ENCODE measurements at places on chromosomes 6 and 20.

DNA sequence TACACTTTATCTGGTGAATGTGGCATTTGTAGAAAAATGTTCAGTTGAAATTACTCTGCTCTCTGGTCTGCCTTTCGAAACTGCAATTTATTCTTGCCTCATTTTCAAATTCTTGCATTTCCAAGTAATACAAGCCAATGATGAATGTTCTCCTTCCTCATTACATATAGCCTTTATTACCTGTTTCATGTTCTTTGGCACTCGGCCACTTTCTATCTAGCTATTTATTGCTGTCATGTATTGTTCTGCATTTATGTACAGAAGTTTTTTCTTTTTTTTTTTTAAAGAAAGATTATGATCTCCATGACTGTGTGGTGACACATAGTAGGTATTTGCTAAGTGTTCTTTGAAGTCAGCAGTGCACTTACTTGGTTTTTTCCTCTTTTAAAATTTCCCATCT lies 261.4 kb downstream of the ZFAND3 start:
- DNase-seq: no peak

- no peak for DNase-seq
Measured at GRCh38 chr20:19767070-19767469, 9.0 kb downstream of the RIN2 start.

- no peak for DNase-seq
Measured at GRCh38 chr20:16293590-16293989, 279.7 kb downstream of the KIF16B start.

- no peak for DNase-seq
Measured at GRCh38 chr6:15472621-15473020, 190.2 kb downstream of the DTNBP1 start.

DNA sequence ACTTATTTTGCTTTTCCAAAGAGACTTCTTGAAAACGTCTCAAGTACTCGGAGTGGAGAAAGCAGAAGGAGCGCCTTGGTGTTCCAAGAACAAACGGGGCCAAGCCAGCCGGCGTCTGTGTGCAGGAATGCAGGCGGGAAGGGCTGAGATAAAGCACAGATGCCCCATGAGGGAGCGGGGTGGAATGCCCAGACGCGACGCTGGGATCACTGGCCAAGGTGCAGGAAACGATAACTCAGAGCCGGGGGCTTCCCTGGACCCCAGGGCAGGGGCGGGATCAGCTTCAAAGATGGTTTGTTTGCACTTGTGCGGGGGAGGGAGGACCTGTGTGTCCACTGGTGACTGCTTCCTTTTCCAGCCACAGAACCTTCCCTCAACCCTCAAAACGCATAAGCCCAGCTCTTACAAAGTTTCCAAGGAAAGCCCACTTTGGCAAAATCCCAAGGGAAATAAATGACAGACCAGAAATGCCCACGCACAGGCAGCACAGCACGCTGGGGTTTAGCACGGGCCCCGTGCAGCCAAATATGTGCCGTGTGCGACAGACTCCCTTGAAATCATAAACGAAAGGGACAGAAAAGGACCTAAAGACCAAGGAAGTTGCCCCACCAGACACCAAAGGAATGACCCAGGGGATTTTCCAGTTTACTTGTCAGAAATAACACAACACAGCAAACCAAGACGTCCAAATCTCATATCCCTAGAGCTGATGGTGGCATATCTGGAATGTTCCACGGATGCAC lies 113.9 kb downstream of the NFATC2 start:
- DNase-seq: no peak

DNA sequence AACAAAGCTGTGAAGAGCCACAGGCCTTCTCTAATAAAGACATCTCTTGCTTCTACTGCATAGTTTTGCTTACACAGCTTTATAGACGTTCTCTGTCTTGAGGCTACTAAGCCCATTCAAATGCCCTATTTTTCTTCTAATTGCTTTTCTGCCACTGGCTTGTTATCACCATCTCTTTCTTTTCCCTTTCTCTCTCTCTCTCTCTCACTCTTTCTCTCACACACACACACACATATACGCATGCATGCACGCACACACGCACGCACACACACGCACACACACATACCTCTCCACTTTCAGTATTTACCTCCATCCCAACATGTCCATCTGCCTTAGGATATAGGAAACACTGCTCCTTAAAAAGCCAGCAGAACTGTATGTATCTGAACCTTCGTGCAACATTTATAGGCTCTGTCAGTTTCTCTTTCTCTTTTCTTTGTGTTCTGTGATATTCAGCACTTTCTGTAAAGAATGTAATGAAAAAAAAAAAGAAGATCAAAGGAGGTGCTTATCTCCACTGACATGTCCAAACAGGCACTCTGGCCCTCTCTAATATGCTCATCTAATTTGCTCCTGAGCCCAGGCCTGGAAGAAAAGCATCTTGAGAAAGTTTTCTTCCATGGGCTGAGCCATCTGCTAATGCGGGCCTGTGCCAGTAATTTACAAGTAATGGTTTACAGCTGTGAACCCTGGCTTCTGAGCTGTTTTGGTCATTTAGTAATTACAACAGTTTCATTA lies 1046.7 kb upstream of the MAP3K7 start:
- no peak for DNase-seq

DNA sequence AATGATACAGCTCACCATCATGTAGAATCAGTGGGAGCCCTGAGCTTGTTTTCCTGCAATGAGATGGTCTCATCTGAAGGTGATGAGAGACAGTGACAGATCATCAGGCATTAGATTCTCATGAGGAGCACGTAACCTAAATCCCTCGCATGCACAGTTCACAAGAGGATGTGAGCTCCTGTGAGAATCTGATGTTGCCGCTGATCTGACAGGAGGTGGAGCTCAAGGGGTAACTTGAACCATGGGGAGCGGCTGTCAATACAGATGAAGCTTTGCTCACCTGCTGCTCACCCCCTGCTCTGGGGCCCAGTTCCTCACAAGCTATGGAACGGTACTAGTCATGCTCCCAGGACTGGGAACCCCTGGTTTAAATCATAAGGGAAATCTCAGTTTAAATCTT lies 89.2 kb downstream of the THBS2 start:
- DNase-seq: no peak

GRCh38 chr6:36979347-36979742 lies 6.7 kb downstream of the MTCH1 start:
- DNase-seq: peak; percentile 35

- DNase-seq: no peak
Measured at GRCh38 chr6:142570221-142570671, 268.4 kb downstream of the ADGRG6 start.

- no peak for DNase-seq
Measured at GRCh38 chr6:122052346-122052900, 347.0 kb upstream of the HSF2 start.

DNA sequence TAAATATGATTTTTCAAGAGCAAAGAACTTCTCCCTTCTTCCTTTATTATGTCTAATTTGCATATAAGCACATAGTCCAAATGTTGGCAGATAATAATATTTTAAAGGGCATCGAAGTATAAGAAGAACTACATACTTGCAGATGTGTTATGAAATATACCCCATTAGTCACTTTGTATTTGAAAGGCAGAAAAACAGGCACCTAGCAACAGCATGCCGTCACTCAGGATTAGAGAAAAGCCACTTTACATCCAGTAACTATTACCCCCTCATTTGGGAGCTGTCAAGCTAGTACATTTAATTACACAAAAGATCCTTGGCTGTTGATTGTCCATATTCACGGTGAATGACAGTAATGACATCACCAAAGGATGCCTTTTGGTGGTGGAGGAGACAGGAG lies 99.3 kb upstream of the ARMC2 start:
- no peak for DNase-seq

DNA sequence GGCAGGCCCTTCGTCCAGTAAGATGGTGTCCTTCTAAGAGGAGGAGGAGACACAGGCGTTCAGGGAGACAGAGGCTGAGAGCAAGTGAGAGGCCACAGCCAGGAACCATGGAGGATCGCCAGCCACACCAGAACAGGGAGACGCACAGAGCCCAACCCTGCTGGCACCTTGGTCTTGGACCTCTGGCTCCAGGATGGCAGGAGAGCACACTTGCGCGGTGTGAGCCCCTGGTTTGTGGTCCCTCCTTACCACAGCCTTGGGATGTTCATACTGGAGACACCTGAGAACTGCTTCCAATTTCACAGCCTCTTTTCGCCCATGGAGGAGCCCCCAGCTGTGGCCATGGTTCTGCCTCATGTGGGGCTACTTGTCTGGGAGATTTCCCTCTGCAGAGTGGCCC lies 222.4 kb downstream of the DLL1 start:
- DNase-seq: no peak

DNA sequence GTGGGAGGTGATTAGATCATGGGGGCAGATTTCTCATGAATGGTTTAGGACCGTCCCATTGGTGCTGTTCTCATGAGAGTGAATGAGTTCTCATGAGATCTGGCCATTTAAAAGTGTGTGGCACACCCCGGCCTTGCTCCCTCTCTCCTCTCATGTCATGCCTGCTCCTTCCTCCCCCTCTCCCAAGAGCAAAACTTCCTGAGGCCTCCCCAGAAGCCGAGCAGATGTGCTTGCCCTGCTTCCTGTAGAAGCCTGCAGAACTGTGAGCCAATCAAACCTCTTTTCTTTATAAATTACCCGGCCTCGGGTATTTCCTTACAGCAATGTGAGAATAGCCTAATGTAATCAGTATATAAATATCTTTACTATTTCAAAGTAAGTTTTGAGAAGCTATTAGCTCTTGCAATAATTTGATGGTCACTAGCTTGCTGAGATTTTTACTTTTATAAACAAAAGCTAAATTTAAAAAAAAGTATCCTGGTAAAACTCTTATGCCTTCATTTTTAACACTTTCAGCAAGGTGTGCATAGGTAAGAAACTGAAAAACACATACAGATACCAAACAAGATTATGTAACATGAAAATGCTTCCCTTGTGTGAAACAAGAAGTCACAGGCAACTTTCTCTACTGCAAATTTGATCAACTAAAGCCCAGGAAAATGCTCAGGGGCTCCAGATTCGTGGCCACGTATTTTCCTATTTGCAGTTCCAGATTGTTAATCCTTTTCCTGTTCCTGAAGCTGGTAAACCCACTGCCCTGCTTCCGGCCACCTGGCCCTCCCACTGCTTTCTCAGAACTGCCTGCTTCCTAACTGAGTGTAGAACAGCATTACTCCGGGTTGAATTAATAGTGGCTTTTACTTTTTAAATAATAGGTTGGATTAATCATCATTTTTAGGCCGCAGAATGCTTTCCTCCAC lies 395.1 kb upstream of the CNR1 start:
- no peak for DNase-seq

GRCh38 chr20:55140631-55141030 lies 665.2 kb downstream of the DOK5 start:
- no peak for DNase-seq

GRCh38 chr6:159577564-159577963 lies 115.5 kb downstream of the SOD2 start:
- no peak for DNase-seq

DNA sequence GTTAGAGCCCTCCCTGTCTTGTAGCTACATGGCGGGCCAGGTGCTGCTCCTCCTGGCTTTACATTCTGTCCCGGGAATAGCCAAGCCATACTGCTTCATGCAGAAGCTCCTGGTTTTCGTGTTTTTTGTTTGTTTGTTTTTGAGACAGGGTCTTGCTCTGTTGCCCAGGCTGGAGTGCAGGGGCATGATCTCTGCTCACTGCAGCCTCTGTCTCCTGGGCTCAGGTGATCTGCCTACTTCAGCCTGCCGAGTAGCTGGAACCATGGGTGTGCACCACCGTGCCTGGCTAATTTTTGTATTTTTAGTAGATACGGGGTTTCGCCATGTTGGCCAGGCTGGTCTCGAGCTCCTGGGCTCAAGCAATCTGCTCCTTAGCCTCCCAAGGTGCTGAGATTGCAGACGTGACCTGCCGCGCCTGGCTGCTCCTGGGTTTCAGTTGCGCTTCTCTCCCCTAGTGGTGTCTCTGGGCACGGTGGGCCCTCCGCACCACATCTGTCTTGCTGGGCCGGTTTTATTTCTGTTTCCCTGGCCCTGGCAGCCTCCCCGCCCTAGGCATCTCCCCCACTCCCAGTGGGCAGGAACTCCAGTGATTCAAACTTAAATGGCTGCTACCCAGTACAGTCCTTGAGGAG lies 12.9 kb downstream of the CDYL start:
- no peak for DNase-seq

DNA sequence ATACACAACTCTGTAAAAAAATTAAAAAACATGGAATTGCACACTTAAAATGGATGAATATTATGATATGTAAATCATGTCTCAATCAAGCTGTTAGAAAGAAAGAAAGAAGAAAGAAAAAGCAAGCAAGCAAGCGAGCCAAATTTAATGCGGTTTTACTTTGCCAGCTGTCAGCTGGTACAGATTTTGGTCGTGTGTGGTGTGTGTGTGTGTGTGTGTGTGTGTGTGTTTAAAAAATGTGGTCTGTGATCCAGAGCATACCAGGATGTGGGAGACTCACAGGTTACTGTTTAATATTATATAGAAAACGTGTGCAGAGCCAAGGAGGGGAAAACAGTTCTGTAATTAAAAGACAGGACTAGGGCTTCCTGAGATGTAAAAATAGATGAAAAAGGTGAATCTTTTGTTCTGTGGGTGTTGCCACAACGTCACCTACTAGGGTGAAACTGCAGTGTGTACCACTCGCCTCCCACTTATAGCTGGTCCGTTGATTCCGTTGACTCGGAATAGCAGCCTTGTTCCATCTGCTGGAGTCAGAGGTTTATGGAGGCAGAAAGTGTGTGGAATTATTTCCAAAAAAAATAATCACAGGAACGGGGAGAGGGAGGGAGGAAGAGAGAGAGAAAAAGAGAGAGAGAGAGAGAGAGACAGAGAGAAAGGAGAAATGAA lies 197.7 kb downstream of the BCAS1 start:
- DNase-seq: peak; percentile 83

DNA sequence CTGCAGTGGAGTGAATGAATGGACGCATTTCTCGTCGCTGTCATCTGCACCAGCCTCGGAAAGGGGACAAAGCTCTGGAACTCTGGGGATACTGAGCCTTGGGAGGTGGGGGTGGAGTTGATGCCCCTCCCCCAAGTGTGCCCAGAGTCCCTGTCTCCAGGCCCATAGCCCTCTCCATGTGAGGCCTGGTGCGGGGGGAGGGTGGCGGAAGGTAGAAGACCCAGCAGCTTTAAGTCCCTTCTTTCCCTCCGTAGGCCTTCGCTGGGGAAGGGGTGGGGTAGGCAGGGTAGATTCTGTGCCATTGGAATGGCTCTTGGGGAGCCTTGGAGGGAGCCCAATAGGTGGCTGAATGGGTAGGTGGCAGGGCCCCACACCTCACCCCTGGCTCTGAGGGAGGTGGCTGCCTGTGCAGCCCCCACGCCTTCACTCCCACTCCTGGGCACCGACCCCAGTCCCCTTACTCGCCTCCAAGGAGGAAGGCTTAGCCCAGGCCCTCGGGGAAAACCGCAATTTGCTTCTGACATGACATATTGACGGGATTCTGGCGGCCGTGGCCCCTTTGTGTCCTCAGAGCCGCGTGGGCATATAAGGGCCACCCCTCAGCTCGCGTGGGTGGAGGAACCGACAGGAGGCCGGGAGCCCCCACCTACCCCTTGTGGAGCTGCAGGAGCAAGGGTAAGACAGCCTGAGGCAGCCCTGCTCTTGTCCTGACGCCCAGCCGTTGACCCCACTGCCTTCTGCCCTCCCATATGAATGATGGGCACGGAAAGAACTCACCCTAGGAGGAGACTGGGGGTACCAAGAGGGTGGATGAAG lies at the start of gene BPIFB3:
Gene BPIFB3, plus strand, starts transcription at position 613 of the 816 bp plus-strand sequence. CDS start 1,533 bp downstream, outside the sequence.
- DNase-seq: no peak

- DNase-seq: no peak
Measured at GRCh38 chr6:110412360-110412759, 3.0 kb downstream of the DDO start.
